ENCODE measurements at places on chromosomes 13 and 19.

GRCh38 chr13:110283736-110284517, 23.0 kb downstream of the COL4A1 start:
- DNase-seq = no peak

DNA sequence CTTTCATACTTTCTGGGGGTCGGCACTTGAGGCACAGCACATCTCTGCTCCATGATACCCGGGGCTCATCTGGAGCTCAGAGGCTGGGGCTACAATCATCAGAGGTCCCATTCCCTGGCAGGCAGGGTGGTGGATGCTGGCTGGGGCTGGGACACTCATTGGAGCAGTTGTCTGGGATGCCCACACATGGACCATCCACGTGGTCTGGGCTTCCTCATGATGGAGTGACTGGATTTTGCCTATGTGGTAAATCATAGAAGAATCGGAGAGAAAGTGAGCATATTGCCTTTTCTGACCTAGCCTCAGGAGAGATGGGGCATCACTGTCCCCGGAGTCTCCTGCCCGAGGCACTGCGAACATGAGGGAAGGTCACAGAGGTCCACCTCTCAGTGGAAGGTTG, 91.4 kb upstream of the IRS2 start:
- DNase-seq = no peak

DNA sequence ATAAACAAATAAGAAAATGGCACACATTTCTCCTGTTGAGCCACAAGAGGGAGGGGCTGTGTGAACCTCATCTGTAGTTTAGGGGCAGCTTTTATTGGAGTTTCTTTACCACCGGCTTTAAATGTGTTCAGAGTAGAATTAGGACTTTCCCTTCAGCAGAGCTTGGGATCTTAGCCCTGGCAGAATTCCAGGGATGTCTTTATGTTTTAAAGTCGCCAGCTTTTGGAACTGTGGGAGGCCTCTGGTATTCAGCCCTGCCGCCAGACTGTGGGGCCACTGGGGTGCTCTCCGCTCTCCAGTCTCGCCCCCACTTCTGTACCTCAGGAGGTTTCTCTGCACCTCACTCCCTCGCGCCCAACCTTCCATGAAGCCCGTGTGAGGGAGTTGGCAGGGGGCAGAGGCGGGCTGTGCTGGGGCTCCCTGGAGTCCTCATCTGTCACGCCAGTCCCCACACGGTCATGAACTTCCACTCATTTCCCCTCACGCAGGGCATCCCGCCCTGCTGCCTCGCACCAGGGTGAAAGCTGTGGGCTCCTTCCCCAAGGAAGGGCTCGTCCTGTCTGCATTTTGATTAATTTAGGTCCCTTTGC, 31.5 kb downstream of the CCDC8 start:
- no peak for DNase-seq

DNA sequence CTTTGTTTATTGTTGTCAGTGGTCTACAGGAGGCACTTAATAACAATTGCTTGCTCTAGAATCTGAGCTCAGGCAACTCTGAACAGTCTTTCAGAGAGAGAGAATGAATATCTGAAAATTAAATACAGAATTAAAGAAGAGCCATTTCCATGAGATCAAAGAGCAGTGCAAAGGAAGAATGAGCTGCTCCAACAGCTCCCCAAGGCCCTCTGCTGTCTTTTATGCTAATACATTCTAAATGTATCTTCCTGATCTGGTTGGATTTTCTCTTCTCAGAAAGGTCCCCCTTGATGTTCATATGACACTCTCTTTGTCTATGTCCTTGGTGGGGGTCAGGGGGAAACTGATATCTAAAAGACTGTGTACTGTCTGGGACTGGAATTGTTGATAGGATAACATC, 1029.6 kb downstream of the PCDH9 start:
- no peak for DNase-seq

DNA sequence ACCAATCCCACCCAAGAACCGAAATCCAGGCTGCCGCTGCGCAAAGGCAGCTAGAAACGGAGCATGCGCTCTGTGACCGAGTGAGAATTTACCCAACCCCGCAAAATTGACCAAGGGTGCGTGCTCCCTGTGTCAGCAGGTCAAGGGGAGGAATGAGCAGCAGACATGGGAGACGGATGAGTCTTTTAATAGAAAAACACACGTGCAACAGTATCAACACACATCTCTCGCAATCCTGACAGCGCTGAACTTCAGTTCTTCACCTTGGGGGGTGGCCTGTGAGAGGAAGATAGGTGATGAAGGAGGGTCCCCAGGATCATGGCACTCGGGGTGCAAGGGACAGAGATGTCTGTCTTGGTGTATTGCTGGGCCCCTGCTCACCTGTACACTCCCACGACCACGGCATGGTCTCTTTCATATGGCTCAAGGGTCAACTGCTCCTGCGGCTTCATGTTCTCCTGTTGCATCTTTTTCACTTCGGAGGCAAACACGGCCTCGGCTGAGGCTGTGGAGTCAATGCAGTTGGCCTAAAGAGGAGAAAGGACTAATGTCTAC, 402 bp upstream of the DYRK1B start:
- no peak for DNase-seq

- DNase-seq = no peak
These were observed 42.1 kb upstream of the ZNF486 start for GRCh38 chr19:20124879-20125278.

GRCh38 chr13:57443494-57443893, 188.1 kb upstream of the PCDH17 start:
- no peak for DNase-seq

Data from GM12878 (cell line).